Type B pancreatic cell (in vitro differentiated cells): ENCODE measurements at places on chromosomes 16 and 17. TPM values are rescaled to one million over a fixed set of nuclear protein-coding genes. Genes with fewer than 3 reads are reported as not detected.

TCAP gene
- total RNA-seq, result 1.5 and 2.4 TPM in 2 replicates

SLC13A5 gene
- 2.2 and 2.9 TPM in 2 replicates for total RNA-seq

SNX20 gene
- not detected in 2 replicates for total RNA-seq

ZKSCAN2 gene
- 9.4 and 16.9 TPM in 2 replicates for total RNA-seq

PITPNM3 gene
- total RNA-seq, result 4.3 and 7.7 TPM in 2 replicates

MRPL58 gene
- 27.9 and 28.5 TPM in 2 replicates for total RNA-seq

SLC52A1 gene
- 0.19 and 1.5 TPM in 2 replicates for total RNA-seq

GPR139 gene
- not detected in 2 replicates for total RNA-seq

FZD2 gene
- total RNA-seq, result 3.6 and 54.4 TPM in 2 replicates

WSB1 gene
- total RNA-seq, result 259 and 270 TPM in 2 replicates

FBXO39 gene
- 0.26 TPM in 1 of 2 replicates, not detected in the other for total RNA-seq

KRTAP9-7 gene
- total RNA-seq, result not detected in 2 replicates

SLC5A10 gene
- 0.19 TPM in 1 of 2 replicates, not detected in the other for total RNA-seq
